ENCODE measurements at places on chromosomes 2 and 18. TPM values are rescaled to one million over a fixed set of nuclear protein-coding genes. Genes with fewer than 3 reads are reported as not detected.

GRCh38 chr2:206701952-206702605 is 16.1 kb downstream of the DYTN start:
- DNase-seq, result no peak

DNA sequence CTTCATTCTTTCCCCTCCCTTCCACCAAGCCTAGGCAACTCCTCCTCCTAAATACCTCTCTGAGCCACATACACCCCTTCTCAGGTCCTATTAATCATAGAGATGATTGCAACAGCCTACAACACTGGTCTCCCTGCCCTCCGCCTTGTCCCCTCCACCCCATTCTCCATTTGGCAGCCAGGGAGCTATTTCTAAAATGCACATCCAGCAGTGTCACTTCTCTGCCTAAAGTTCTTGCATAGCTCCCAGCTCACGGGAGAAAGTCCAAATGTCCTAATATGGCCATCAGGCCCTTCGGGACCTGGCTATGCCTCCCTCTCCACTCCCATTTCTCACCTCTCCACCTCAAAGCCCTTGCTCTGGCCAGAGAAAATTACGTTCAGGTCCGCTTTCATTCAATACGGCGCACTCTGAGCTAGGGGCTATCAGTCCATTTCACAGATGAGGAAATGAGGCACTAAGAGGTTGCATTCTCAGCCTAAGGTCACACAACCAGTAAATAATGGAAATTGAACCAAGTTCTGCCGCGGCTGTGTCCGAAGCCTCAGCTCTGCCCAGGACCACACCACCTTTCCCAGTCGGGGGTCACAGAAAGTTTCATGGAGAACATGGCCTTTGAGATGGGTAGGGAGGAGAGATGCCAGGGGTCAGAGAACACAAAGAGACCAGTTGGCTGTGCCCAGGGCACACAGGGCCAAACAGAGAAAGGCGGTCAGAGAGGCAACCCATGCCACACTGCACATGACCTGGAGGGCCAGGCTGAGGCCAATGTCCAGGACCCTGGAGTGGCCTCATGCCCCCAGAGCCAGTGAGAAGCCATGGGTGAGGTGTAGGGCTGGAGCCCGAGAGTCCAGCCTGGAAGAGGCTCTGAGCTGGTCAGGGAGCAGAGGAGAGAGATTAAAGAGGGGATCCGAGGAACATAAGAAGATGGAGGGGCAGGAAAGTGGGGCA is 72.8 kb downstream of the TNS1 start:
- DNase-seq, result no peak

DNA sequence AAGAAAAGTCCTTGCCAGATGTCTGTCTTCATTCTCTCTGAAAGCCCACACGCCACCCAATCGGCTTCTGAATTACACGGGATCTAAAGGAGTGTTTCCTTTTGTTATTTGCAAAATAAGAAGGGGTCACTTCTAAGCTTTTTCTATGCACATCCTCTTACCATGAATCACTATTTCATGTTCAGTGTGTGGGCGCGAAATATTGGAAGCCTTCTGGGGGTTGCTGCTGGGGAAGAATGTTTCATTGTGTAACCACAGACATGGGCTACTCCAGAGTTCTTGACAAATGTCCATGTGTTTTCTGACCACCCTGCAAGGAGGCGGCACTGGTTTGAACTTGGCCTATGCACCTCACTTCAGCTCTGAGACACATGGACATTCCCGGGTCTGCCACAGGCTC is 133.6 kb upstream of the APCDD1 start:
- no peak for DNase-seq

- no peak for DNase-seq
Observed at GRCh38 chr18:76232779-76233178, 262.3 kb downstream of the ZNF516 start.

The ALK gene
- total RNA-seq, result not detected

All from pulmonary artery endothelial cell (primary cell).